ENCODE measurements at places on chromosomes 6 and 20.

GRCh38 chr20:40488401-40488800 lies 200.6 kb downstream of the MAFB start:
- DNase-seq, result no peak

DNA sequence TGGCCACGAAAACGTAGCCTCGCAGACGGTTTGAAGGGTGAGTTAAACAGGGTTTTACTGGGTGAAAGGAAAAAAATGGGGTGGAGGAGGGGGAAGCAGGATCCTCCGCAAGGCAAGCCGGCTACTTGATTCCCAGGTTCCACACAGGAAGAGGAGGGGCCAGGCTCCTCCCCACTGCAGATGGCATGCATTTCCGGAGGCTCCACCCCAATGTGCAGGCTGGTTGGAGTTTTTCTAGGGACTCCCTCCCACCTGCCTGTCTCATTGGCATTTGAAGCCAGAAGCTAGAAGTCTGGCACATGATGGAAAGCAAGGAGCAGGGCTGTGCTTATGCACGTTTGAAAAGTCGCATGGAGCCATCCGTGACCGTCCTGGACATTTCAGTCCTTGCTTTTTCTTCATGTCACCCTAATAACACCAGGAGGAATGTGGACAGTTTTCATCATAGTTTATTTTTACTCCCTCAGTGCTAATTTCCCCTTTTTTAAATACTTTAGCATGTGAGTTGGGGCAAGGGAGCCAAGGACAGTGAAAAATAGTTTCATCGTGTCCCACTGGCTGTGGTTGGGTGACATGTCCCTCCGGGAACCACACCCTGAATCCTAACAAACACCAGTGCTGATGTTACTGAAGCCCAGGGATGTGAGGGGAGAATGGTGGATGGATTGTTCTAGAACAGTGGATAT lies 100.1 kb upstream of the INSM1 start:
- DNase-seq, result no peak

- no peak for DNase-seq
Observed at GRCh38 chr6:14953836-14954235, 292.0 kb upstream of the JARID2 start.

GRCh38 chr6:150666071-150666470 lies 66.4 kb downstream of the PLEKHG1 start:
- DNase-seq, result no peak

GRCh38 chr6:113496166-113496565 lies 361.0 kb upstream of the MARCKS start:
- no peak for DNase-seq

- no peak for DNase-seq
Observed at GRCh38 chr20:49675368-49676151, 38.1 kb downstream of the B4GALT5 start.

GRCh38 chr20:53003420-53004154 lies 31.4 kb downstream of the TSHZ2 start:
- no peak for DNase-seq

- no peak for DNase-seq
Observed at GRCh38 chr6:21085211-21085610, 508.3 kb upstream of the SOX4 start.

GRCh38 chr6:123908797-123909196 lies 105.1 kb downstream of the NKAIN2 start:
- DNase-seq, result no peak

DNA sequence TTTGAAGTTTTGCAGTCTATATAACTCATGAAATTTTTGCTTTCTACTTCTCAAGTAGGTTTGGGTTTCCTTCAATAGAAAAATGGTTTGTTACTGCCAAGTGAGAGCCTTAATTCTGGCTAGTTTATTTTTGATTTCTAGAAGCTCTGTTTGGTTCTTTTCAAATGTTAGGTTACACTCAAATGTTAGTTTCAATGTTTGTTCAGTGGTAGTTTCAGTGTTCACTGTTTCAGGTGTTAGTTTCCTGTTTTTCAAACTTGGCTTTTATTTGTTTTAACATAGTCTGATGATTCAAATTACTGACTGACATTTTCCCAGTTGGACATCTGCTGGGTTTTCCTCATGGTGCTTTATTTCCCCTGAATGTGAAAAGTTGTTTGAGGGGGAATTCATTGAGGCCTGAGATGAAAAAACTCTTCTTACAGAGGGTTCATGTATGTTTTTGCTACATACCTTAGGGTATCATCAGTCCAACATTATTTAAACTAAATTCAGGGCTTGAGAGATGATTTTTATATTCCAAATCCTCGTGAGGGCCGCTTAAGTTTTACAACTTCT lies 189.0 kb downstream of the JARID2 start:
- no peak for DNase-seq

DNA sequence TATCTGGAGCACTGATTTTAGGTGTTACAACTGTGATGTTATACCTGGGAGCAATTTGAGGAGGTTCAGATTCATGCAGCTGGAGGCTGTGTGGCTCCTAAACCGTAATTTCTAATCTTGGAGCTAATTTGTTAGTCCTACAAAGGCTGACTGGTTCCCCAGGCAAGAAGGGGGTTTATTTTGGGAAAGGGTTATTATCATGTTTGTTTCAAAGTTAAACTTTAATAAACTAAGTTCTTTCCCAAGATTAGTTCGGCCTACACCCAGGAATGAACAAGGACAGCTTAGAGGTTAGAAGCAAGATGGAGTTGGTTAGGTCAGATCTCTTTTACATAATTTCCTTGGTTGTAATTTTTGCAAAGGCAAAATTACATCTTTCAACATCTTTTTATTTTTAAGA lies 135.8 kb downstream of the MYO6 start:
- DNase-seq, result no peak

- no peak for DNase-seq
Observed at GRCh38 chr20:32470025-32470861, 112.1 kb downstream of the ASXL1 start.

GRCh38 chr6:168640768-168641167 lies 199.8 kb downstream of the SMOC2 start:
- DNase-seq, result no peak

DNA sequence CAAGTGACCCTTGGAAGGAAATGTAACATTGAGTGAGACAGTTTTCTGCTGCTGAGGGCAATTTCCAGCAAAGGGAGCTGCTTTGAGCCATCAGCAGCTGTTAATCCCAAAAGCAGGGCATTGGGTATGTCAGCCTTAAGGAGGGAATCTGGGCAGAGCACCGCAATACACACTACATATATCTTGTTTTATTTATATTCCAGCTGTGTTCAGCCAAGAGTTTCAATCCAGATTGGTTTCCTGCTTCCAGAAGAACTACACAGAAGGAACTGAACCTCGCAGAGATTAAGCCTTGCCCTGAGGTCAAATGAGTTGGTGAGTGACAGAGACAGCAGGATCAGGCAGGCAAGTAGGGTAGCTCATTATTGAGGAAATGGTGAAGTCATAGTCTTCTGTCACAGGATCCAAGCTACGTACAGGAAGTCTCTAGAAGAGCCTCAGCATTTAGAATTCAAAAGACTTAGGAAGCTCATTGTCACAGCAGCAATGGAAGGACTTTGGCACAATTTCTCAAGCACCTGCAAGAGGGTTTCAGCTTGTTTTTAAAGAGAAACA lies 109.9 kb upstream of the HEY2 start:
- no peak for DNase-seq
